Thoracic aorta (tissue), 2 donors: ENCODE measurements at places on chromosomes 12 and 14.

DNA sequence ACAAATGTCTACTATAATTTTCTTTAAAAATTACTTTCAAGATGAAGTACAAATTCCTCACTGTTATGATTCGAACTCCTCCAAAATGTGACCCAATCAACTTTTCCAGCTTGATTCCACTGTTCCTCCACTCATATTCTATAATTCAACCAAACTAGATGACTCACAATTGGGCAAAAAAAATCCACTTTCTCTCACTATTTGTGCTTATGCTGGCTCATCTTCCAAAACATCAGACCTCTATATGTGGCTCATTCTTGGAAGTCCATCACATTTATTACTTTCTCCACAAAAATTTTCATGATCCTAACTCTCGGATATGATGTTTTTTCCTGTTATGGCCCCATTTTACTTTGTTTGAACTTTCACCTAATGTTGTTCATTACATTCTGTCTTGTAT is 26.9 kb upstream of the RXYLT1 start:
- no peak for DNase-seq

- DNase-seq, result no peak
These were observed 590 bp upstream of the CEBPE start for GRCh38 chr14:23119363-23120327.

GRCh38 chr12:46843811-46844210 is 18.0 kb upstream of the SLC38A4 start:
- DNase-seq, result no peak

GRCh38 chr14:66066981-66067776 is 419.0 kb upstream of the CCDC196 start:
- no peak for DNase-seq

DNA sequence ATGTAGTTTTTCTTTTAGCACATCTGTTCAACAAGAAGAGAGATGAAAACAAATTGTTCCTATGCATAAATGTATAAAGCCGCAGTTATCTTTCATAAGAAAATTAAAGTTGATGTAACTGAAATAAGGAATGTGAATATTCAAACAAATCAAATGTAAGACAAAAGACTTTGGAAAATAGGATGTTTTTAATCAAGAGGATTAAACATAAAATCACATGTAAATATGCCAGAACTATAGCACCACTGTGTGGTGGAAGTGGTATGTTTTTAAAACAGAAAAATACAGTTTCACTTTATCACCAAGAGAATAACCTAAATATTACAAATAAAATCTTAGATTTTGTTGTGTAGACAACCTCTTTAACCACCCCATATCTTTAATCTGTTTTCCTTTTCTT is 40.4 kb downstream of the CAPS2 start:
- DNase-seq, result no peak

- no peak for DNase-seq
These were observed 13.6 kb upstream of the GPR68 start for GRCh38 chr14:91258011-91258618.

GRCh38 chr12:130813949-130814348 is 25.1 kb downstream of the STX2 start:
- DNase-seq, result no peak

DNA sequence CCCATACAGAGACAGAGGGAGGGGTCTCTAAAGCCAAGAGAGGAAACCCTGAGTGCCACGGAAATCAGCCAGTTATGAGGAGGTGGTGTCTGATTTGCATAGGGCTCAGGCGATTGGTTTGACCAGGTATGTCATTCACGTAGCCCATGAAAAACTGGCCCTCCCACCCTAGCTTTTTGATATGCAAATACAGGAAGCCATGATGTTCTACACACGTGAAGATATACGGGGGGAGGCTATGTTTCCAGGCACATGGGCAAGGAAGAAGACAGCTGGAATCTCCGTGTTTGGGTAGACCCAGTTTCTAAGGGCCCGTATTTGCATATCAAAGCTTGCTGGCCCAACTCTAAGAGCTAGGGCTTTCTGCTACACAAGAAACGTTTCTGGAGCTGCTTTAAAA is 717.8 kb upstream of the SEL1L start:
- DNase-seq, result no peak

DNA sequence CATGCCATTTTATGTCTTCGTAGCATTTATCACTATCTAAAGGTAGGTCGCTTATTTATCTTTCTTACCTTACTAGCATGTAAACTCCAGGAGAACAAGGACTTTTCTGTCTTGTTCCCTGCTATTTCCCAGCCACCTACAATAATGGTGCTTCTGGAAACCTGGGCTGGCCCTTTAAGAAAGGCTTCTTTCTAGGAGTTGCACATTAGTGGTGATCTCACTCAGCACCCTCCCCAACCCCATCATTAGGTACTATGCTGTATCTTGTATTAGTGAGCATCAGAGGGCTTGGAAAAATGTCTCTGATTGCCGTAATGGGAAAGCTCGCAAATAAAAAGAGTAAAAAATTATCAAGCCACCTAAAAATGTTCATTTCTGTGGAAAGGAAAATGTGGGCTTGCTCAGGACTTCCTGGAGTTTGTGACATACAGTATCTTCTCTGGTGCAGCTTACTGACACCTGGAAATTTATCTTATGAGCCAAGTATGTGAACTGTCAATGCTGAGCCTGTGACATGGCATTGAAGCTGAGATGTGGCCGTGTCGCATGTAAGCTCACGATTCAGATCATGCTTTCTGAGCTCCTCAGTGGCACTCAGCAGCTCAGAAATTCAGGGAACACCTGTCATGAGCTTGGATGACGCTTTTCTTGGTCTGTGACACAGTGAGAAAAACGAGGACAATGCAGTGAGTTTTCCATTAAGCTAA is 12.4 kb downstream of the CCDC92 start:
- DNase-seq, result no peak

- no peak for DNase-seq
These were observed 23.2 kb upstream of the BICD1 start for GRCh38 chr12:32083489-32083888.

DNA sequence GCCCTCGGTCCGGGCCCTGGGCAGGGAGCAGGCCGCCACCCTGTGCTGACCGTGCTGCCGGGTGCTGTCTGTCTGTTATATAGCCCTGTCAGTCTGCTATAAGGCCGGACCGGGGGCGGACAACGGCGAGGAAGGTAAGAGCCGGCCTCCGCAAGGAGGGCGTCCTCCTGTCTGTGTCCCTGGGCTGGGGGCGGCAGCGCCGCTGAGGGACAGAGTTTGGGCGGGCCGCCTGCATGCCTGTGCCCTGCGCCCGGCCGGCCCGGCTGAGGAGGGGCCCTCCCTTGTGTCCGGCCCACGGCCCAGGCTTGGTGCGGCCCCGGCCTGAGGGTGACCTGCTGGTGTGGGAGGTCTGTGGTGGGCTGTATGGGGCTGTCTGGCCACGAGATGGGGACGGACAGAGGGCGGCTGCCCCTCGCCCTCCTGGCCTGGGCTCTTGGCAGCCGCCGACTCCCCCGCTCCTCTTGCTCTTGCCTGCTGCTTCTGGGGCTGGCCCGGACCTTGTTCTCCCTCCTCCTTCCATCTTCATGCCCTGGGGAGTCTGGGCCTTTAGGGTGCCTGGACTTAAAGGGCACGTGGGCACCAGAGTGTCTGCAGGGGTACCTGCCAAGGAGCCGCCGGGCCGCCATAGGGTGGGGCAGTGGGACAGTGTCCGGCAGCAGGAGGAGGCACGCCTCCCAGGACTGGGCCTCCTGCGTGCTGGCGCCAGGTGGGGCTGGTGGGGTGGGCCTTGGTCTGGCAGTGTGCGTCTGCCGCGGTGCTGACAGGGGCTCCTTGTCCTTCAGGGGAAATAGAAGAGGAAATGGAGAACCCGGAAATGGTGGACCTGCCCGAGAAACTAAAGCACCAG is 25.1 kb upstream of the CRIP2 start:
- DNase-seq, result no peak
